D341Med (cell line): ENCODE measurements at places on chromosomes 5 and 9.
A peak's percentile ranks its signal among the peaks of the same experiment; 100 is the strongest.

DNA sequence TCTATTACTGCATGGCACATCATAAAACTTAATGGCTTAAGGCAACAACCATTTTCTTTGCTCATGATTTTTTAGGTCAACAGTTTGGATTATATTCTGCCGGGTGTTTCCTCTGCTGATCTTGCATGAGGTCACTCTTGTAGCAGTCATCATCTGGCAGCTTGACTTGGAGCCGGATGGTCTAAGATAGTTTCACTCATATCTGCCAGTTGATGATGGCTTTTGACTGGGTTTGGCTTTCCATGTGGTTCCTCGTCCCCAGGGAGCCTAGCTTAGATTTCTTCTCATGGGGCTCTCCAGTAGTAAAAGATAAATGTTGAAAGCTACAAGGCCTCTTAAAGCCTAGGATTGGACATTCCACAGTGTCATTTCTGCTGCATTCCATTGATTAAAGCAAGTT, 27.4 kb downstream of the LNPEP start:
- peak; percentile 43 for DNase-seq

DNA sequence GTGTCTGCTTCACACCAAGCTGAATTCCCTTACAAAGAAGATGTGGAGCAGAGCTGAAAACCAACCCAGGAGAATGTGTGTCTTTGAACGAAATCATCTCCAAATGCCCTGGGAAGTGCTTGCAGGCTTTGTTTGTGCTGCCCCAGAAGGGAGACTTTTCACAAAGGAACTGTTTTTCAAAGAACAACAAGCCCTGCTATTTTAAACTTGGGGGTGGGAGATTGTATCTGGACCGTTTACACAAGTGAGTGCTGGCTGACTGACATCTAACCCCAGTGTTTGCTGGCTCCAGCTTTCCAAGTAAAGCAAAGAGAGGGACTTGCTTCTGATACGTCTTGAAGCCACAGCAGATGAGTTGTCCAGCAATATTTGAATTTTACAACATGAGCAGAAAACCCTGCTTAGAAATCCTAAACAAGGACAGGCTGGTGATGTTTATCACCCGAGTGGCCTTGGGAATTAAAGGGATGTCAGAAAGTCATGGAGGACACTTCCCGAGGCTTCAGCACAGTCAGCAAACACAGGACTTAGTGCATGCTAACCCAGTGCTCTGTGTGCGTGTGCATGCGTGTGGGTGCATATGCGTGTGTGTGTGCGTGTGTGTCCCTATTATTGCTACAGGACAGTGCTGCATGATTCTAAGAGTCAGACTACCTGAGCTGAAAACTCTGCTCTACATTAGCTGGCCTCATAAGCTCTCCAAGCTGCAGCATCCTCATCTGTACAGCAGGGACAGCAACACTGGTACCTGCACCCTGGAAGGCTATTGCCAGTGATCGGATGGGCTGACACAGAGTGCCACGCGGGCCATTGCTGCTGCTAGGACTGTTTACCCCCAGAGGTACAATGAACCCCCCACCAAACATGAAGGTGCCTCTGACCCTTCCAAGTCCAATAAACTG, 1.4 kb downstream of the ADAMTS12 start:
- DNase-seq = no peak

GRCh38 chr9:20477940-20478620, 144.2 kb downstream of the MLLT3 start:
- no peak for DNase-seq

DNA sequence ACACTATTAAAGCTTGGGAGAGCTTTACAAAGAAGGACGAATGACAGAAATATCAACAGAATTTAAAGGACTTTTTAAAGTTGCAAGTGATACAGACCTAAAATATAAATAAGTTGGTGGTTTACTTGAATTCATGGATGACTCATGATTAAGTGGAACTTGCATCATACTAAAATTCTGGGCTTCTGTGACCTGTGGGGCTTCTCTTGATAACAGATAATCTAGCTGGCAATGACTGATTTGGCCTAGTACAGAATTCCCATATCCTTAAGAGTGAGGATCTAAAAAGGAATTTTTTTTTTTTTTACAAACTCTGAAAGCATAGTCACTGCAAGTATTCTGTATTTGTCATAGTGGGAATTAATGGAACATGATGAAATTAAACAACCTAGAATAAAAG, 543.7 kb upstream of the SGCD start:
- DNase-seq = no peak

DNA sequence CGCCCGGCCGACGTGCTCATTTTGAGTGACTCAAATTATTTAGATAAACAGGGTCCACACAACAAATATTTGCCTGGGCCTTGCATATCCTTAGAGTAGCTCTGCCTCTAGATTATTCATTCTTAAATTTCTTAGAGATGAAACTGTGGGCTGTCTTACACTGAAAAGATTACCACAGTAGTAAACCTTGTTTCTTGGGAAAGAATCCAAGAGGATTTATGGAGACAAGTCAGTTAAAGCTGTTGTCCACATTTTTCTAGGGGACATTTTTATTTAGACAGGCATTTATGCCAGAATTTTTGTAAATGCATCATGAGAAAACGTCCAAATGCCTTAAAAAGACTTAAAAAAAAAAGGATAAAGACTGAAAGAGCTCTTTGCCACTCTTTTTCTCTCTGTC, 32.6 kb upstream of the RANBP3L start:
- no peak for DNase-seq

GRCh38 chr9:130421154-130421801, 23.5 kb upstream of the ASS1 start:
- peak; percentile 64 for DNase-seq

GRCh38 chr9:12689233-12689632, 4.0 kb upstream of the TYRP1 start:
- no peak for DNase-seq

DNA sequence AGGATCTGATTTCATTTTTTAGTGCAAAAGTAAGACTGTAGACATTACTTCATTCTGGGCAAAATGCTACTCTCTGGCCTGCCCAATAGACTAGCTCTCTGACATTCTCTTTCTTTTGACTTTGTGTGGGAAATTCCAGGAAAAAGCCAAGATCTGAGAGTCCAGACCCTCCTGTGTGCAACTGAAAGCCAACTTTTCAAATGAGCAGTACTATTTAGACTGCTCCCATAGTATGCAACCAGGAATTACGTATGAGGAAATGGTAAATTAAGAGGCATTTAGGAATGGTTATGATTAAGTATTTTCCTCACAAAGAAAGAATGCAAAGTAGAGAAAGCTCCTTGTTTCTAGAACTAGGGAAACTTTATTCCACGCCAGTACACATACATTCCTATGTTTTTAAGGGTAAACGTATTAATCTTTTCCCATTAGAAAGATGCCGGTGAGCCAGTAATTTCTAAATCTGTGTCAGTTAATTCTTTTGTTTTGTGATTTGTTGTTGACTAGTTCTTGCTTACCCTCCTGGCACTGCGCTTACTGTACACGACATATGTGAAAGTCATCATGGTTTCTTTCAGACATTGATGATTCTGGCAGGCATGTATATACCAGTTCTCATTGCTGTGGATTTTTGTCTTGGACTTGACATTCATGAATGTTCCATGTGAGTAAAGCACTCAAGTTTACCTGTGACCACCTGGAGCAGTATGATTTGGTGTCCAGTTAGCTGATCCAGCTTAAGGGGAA, 56.0 kb downstream of the AOPEP start:
- DNase-seq = no peak

DNA sequence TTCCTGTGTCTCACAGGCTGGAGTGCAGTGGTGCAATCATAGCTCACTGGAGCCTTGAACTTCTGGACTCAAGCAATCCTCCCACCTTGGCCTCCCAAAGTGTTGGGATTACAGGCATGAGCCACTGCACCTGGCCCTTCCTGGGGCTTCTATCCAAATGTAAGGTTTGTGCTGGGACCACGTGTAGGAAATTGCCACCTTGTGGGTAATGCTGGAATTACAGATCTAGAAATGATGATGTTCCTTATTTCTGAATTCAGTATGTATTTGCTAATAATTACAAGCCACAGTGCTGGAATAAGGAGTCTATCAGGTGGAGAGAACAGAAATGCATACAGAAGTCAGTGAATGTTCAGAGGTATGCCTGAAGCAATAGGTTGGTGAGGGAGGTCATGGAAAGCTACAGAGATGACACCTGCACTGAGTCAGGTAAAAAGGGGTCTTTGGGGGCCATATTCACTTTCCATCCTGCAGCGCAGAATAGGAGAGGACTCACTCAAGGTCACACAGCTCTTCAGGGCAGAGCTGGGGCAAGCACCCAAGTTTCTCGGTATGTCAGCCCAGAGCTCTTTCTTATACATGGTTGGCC, 8.8 kb upstream of the IGFBPL1 start:
- DNase-seq = peak; percentile 52

GRCh38 chr5:174736777-174737176, 12.4 kb downstream of the MSX2 start:
- DNase-seq = no peak
